HuH-7 (cell line): ENCODE measurements at places on chromosomes 3 and 15.

GRCh38 chr15:28084547-28084946, 14.6 kb downstream of the OCA2 start:
- no peak for DNase-seq

DNA sequence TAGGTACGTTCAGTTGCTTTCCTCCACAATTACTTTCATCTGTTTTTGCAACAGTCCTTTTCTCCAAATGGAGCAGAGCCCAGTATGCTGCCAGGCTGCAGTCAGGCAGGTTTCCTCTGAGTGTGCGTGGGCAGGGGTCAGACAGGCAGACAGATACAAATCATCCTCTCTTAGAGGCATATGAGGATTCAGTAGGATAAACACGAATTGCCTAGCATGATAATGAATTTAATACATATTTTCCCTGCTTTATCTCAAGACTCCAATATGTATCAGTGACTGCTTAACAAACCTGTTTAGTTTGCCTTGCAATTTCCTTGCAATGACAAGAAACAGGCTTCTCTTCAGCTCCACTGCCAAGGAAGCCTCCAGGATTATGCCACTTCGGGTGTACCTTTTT, 140.7 kb upstream of the NR2E3 start:
- no peak for DNase-seq

DNA sequence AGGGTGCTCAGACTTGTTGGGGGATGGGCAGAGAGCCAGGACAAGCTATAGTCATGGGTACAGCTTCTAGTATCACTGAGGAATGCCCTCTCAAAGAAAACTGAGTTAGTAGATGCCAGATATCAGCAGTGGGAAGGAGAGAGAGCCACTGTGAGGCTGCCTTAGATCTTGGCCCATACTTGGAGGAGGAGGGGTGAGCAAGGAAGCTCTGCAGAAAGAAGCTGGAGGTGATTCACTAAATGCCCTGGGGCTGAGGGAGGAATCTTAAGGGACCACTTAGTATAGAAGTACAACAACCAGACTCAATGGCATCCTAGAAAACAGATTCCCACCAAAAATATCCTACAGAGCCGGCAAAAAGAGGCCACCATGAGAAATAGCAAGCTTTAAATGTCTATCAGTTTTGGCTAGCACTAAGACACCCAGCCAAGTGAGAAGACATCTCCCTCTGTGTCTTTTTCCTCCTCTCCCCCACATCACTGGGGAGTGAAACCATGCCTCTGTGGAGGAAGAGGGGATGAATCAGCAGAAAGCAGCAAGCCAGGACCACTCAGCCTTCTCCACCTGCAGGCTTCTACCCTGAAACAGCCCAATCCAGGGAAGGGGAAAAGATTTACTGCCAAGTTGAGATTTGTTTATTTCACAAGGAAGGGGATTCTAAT, 282.5 kb upstream of the STT3B start:
- DNase-seq = no peak

GRCh38 chr15:56524915-56525314, 60.0 kb upstream of the MNS1 start:
- DNase-seq = no peak

GRCh38 chr3:150174179-150174578, 203.5 kb upstream of the PFN2 start:
- DNase-seq = no peak

DNA sequence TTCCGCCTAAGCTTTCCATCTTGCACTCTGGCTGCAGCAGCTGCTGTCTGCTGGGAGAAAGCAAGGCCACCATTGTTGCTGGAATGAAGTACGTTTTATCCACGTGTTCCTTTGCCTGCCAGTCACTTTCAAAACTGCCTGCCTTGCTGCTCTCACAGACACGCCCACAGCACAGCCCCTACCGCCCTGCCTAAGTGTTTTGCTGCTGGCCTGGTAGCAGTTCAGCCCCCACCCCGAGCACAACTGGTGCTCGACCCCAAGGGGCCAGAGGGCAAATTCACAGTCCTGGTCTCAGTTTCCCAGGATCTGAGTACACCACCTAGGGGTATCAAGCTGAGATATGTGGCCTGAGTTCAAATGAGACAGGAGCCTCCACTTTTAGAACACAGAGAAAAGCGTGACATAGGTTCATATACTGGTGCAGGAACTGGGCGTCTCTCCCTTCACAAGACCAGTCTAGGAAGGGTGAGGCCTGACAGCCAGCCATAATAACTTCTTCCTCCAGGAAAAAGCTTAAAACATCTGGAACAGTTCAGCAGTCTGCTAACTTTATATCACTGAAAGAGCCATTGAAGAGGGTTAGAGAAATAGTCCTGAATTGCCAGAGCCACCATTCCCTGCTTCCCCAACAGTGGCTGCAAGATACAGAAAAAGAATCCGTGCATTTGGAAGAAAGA, 1012.3 kb downstream of the ZPLD1 start:
- no peak for DNase-seq

DNA sequence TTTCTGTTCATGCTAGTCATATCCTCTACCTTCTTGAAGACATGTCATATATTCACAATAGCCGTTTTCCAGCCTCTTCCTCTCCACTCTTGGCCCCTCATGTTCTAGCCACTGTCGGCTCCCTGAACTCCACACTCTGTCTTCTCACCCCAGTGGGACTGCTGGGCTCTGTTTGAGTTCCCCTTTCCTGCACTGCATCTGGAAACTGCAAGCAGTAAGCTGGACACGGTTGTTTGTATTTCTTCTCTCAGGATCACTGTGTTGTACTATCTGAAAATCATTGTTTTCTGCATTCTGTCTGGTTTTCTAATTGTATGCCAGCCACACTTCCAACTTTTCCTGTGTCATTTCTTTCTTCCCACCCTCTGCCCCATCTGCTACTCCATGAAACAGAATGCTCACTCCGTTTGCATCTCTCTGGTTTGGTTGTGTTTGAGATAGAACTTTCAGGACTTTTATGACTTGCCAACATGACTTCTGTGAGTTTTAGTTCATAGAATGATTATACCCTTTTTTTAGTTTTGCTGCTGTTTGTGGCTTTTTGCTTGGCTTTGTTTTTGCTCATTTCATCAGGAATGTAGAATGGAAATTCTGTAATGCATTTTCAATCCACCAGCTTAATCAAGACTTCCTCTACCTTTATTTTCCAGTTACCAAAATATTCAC, 192.3 kb downstream of the PLCL2 start:
- DNase-seq = no peak

DNA sequence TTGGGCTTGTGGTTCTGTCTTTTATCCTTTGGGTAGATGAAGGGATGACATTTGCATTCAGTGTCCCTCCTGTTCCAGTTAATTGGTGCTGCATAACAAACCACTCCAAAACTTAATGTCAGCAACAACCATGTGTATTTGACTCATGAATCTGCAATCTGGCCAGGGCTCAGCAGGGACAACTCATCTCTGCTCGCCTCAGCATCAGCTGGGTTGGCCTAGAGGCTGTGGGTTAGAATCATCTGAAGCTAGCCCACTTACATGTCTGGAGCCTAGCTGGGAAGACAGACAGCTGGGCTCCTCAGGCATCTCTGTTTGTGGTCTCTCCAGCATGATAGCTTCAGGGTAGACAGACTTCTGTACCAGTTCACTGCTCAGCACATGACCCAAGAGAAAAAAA, 92.0 kb downstream of the TMEM108 start:
- DNase-seq = no peak
